ENCODE measurements at places on chromosomes 2 and 18. TPM values are rescaled to one million over a fixed set of nuclear protein-coding genes. Genes with fewer than 3 reads are reported as not detected.

CXCR4 gene
- 325 TPM for total RNA-seq

POTEI gene
- not detected for total RNA-seq

AQP12A gene
- not detected for total RNA-seq

RPRM gene
- not detected for total RNA-seq

G6PC2 gene
- not detected for total RNA-seq

FBXO41 gene
- total RNA-seq: 17.6 TPM

MTLN gene
- 40.5 TPM for total RNA-seq

ID2 gene
- total RNA-seq: 119 TPM

Data from T-cell (primary cell).